ENCODE measurements at places on chromosomes 16 and 17.

GRCh38 chr17:292531-293382, 59.9 kb downstream of the RPH3AL start:
- DNase-seq = no peak

DNA sequence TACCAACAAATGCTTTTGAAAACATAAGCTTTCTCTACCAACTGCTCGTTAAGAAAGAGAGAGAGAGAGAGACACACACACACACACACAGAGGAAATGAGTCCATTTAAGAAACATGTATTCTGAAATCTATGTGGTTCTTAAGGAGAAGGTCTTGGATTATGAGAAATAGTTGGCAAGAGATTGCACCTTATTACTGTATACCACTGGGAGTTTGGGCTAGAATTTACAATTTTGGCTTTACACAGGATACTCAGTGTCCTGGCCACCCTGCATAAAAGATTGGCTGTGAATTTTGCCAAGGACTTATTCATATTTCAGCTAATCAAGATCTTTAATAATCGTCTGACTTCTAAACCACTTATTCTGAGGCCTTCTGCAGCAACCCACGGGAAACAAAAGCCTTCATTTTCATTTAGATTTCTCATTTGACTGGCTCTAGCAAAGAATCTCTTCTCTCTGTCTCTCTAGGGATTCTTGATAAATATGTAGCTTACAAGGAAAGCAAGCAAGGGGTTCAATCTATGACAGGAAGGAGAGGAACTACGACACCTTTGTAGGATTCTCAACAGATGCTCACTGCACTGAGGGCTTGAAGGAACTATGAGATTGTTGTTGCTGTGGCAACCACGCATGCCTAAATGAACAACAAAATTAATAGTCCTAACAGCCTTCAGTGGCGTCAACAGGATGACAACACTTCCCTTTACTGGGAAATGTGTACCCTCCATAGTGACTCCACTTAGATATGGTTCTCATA, 75.3 kb upstream of the GNAO1 start:
- DNase-seq = no peak

DNA sequence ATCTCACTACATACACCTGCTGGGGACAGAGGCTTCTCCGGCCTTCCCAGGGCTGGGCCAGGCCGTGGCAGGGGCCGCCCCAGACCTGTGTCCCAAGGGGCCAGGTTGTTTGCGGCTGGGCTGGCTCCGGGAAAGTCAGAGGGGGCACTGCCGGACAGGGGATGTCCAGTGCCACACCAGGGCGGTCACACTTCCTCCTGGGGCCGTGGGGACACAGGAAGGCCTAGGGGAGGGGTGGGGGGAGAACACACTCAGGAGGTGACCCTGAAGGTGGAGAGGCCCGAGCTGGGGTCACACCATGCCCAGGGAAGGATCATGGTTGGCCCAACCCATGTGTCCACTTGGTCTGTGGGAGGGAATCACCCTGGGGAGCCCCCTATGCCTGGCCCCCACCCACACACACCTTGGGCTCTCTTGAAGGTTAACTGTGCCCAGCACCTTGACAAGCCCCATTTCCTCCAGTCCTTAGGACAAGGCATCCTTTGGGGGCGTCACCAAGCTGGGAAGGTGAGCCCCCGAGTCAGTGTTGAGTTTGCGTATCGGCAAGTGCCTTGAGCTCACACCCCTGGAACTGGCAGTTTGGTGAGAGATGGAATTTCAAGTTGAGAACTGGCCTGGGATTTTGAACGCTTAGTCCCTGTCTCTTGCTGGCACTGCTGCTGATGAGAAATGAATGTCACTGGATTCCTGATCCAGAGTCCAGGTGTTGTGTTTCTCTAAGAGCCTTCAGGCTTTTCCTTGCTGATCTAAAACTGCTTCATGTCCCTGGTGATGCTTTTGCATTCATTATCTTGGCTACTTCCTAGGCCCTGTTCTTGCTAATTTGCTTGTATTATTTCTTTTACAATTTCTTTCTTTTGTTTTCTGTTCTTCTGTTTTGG, 7.7 kb upstream of the ACTG1 start:
- DNase-seq = no peak

DNA sequence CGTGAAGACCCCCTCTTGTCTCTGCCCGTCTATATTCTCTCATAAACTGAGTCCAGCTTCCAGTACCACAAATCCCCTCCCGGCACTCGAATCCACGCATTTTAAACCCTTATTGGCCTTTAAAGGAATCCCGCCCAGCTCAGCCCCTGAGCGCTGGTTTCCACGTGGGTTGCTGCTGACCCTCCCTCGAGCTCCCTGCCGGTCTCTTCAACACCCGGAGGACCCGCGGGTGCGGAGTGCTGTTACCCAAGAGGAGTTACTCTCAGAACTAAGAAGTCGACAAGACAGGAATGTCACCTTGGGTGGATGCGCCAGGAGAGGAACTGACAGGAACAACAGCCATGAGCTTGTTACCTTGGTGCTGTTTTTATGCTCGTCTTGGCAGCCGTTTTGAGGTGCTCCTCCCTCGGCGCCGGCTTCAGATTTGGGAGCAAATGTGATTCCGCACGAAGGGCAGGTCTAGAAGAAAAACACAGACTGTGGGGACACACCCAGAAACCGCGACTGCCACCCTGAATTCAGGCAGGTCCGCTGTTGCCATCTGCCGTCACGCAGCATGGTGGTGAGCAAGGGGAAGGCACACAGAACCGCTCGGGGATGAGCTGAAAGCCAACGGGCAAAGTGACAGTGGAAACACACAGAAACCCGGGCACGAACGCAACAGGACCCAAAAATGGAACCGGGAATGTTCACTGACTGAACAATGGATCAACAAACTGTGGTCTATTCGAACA, 112.7 kb upstream of the CREBBP start:
- no peak for DNase-seq

GRCh38 chr17:45646288-45646988, 137.7 kb upstream of the CRHR1 start:
- DNase-seq = no peak

- DNase-seq = no peak
Observed at GRCh38 chr17:40323391-40324381, 14.7 kb downstream of the RARA start.

- DNase-seq = no peak
Observed at GRCh38 chr17:72587773-72588511, 467.1 kb downstream of the SOX9 start.

DNA sequence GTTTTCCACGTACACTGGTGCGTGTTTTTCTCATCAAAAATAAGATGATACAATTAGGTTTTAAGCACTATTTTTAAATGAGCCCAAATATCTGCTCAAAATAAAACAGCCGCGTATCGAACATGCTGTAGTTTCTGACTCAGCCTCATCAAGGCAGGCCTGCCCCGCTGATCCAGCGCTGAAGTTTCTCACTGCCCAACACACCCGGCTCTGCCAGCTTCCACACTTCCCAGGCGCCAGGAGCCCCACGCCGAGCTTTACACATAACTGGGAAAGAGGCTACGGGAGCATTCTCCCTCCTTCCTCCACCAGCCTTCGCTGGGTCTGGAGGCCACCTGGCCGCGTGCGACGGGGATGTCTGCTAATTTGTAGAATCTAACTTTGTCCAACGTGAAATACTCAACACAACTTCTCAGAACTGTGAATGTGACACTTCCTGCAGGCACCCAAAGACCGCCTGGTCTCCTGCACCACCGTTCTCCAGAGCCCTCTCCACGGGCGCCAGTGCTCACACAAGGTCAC, 42.1 kb downstream of the MAP1LC3B start:
- DNase-seq = no peak

- DNase-seq = no peak
Observed at GRCh38 chr16:85527767-85528297, 85.3 kb upstream of the GSE1 start.

DNA sequence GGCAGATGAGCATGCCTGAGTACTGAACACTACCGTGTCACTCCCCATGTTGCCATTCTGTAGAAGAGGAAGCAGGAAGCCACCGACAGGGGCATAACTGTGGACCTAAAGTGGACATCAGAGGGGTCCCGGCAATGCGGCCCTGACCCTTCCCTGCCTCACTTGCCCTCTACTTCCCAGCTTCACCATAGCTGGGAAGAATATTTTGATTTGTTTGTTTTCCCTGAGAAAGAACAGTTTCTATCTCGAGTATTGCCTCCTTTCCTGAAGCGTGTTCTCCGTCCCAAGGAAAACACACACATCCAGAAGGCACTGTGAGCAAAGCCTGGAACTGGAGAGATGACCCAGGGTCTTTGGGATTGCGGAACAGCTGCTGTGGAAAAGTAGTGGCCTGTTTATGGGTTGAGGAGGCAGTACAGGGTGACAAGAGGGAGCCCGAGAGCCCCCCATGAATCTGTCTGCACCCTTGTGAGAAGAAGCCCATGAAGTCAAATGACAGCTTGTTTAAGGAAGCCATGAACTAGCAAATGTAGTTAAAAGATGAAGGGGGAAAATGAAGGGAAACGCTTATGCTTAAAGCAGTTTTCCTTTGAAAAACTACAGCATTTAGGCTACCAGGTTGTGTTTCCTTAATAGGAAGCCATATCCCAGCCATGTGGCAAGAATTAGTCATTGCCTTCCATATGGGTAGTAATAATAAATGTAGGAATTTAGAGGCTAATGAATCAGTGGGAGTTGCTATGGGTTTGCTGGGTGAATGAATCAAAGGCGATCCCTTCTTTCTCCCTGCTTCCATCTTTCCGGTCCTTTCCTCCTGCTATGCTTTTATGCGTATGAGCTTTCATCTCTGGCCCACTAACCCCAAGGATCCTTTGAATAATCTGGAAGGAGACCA, 90.0 kb upstream of the TBX2 start:
- no peak for DNase-seq

DNA sequence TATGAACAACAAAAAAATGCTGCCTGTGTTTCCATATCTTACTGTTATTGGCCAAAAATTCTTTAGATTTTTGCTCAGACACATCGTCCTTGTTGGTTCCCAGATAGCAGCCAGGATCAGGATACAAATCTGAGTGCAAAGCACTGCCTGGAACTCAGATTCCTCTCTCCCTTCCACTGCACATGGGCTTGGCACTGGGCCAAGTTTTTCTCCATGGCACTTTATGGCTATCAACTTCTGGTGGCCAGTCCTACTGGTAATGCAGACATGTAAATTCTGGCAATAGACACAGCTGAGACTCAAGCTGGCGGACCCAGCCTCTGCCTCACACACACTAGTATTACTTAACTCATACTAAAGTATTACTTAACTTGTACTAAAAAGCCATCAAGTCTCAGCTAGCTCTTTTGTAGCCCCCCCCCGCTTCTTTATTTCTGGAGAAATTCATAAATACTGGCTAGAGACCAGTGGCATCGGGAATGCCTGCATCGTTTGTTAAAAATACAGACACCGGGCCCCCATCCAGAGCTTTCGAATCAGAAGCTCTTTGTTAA, 181.2 kb upstream of the COX10 start:
- no peak for DNase-seq

- DNase-seq = no peak
Observed at GRCh38 chr17:43822570-43823190, 10.3 kb downstream of the MPP3 start.

DNA sequence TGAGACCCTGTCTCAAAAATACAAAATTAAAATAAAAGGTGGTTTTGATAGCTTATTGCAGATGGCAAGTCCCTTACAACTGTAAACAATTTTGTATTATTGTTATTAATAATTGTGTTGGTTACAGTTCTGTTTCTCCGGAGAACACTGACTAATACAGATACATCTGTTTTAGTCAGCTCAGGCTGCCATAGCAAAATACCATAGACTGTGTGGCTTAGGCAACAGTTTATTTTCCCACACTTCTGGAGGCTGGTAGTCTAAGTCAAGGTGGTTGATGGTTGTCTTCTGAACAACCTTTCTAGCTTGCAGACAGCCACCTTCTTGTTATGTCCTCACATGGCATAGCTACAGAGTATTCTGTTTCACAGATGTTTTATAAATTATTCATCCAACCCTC, 14.2 kb upstream of the IL21R start:
- DNase-seq = no peak

GRCh38 chr17:35372846-35373533, 431 bp downstream of the SLFN11 start:
- DNase-seq = no peak

- DNase-seq = no peak
Observed at GRCh38 chr17:1091190-1091534, 88.6 kb downstream of the ABR start.

- peak; percentile 51 for DNase-seq
Observed at GRCh38 chr17:20010099-20010863, 1.1 kb downstream of the SPECC1 start.

DNA sequence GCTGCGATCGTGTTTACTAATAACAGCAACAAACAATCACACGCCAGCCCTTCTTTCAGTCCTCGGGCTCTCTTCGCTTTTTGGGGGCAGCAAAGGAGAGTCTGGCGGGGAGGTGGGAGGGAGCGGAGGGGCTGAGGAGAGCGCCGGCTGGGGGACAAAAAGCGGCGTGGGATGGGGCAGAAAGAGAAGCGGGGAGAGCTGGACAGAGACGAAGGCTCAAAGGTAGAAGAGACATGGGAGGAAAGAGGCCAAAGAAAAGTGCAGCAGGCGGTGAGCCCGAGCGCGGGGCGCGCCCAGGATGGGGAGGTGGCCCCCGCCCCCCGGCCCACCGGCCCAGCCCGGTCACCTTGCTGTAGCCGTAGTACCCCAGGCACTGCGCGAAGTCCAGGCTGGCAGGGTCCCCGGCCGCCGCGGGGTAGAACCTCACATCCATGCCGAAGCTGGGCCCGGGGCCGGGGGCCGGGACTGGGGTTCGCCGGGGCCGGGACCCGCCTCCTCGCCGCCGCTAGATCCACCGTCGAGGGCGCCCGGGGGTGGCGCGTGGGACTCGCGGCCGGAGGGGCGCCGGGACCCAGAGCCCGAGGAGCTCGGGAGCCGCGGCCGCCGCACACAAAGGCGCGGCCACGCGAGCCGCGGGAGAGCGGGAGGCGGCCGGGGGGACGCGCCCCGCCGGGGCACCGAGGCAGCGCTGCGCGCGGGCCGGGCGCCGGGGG, 496 bp downstream of the TOX3 start:
- DNase-seq = no peak

DNA sequence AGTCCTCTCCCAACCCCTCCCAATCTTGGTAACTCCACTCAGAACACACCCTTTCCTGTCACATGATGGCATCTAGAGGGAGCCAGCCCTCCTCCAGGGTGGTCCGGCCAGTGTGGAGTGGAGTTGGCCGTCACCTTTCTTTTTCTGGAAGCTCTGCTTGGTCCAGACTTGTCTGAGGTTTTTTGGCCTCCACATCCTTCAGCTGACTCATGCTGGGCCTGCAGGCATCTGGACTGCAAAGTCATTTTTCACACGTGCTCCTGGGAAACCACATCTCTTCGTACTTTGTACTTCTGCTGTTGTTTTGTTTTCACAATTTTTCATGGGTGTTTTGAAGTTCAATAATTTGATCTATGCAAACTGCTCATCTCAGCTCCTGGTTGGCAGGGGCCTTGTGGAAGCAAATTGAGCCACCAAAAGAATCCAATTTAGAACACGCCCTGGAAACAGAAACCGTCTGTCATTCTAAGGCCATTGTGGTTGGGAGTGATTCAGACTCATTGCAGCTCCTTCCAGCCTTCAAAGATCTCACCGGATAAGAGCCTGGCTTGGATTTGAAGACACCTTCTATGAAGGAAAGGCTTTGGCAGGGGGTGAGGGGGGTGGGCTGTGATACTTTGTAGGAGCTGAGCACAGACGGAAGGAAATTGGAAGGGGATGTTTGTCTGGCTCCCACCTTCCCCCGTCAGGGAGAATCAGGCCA, 42.4 kb upstream of the NF1 start:
- peak; percentile 49 for DNase-seq

All from mucosa of gallbladder (tissue), 1 donor.